ENCODE measurements at places on chromosomes 2 and 18.

- no peak for DNase-seq
These were observed 53.5 kb upstream of the UBE2F start for GRCh38 chr2:237913193-237913917.

- no peak for DNase-seq
These were observed 513.8 kb downstream of the RNF144A start for GRCh38 chr2:7430869-7431641.

- DNase-seq = no peak
These were observed 10.4 kb downstream of the ST8SIA3 start for GRCh38 chr18:57362714-57363113.

GRCh38 chr2:117935954-117936353, 77.9 kb downstream of the CCDC93 start:
- no peak for DNase-seq

DNA sequence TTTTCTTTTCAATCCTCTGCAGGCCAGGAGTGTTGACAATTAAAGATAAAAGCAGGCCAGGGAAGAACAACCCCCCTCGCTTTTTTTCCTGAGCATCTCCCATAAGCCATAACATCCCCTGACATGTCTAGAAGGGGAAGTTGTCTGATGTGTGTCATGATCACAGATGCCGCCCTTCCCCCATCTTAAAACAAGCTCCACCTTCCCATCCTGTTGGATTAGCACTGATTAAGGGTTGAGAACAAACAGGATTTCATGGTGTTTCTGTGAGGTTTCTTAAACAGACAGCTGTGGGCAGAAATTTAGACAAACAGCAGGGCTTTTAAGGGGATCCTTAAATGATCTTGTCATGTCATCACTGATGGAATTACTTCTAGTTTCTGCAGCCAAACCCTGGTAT, 59.4 kb upstream of the UPP2 start:
- no peak for DNase-seq

GRCh38 chr2:227971619-227972230, 100.3 kb downstream of the DAW1 start:
- DNase-seq = no peak

DNA sequence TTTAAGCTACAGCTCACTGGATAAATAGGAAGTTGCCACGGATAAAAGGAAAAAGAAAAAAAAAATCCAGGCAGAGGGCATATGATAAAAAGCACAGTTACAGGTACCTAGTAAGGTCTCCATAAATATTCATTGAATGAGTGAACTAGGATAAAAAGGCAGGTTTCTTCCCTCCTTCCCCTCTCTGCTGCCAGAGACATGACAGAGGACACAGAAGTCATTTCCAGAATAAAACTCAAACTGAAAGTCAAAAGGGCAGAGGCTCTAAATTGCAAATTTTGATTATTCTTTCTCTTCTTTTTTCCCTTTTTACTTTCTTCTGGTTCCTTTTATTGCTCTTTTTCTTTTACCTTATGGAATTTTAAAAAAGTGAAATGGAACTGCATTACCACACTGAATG, 7.7 kb downstream of the CD302 start:
- no peak for DNase-seq

DNA sequence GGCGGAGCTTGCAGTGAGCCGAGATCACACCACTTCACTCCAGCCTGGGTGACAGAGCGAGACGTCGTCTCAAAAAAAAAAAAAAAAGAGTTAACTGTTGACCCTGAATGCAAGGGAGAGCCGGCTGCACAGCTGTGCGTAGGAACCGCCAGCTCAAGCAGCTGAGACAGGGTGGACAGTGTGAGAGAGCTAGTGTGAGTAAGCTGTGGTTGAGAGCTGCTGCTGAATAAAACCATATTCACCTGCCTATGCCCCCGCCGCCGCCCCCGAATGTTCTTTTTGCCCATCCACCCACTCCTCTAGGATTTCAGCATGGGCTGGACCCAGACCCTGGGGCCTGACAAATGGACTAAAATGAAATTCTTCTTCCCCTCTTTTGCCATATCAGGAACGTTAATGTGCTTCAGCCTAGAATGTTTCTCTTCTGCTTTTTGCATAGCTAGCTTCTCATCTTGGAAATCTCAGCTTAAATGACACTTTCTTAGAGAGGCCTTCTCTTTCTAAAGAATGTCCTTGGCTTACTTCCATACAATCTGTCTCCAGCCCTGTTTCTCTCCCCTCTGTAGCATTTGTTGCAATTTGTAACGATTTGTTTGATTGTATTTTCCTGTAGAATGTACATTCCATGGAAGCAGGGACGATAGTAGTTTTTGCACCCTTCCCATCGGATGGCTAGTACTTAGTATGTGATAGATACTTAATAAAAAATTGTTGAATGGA, 142.7 kb downstream of the KLHL14 start:
- no peak for DNase-seq

- DNase-seq = no peak
These were observed 136.1 kb downstream of the PARD3B start for GRCh38 chr2:204681412-204681811.

DNA sequence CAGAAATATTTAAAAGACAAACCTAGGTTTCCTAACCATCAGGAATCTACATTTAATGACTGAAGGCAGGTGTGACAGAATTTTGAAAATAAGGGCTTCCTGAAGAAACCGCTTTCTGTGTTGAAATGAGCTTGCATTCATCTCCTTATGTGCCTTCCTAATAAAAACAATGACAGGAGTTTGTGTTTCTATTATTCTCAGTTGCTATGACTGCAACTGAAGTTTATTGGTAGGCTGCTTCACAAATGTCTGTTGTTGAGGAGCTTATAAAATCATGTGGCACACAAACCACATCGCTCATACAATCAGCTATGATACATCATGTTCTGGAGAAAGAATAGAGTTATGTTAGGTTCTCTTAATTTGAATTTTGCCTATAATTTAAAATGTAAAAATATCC, 362.7 kb upstream of the SLC8A1 start:
- no peak for DNase-seq

DNA sequence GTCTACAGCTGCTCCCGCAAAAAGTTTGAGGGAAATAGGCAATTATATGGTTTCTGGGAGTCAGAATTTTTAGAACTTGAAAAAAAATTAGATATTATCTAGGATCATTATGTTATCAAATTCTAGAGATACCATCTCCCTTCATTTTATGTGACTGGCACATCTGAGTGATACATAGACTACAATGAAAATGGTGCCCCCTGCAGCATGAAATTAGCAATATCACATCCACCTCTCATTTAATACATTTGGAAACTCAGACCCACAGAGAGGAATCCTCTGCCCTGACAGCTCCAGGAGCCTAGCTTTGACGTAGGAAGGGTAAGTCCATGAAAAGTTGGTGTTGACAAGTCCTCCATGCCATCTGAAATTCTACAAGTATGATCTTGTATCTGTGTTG, 381.6 kb downstream of the SUCLG1 start:
- no peak for DNase-seq

DNA sequence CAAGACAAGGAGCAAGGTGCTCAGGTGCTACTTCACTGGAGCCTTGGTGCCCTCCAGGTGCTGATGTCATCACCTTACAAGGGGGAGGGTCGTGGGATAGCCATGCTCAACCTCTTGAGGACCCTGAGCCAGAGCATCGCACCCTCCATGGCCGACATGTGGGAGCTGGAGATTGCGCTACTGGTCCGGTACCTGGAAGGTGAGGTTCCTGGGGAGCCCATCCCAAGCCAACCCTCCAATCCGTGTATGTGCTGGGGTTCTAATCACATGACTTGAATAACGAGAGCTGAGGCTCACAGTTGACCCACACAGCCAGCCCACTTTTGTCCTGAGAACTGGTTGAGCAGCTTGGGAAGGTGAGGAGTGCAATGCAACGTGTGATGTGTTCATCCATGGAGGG, 25.9 kb downstream of the MROH2A start:
- DNase-seq = no peak

DNA sequence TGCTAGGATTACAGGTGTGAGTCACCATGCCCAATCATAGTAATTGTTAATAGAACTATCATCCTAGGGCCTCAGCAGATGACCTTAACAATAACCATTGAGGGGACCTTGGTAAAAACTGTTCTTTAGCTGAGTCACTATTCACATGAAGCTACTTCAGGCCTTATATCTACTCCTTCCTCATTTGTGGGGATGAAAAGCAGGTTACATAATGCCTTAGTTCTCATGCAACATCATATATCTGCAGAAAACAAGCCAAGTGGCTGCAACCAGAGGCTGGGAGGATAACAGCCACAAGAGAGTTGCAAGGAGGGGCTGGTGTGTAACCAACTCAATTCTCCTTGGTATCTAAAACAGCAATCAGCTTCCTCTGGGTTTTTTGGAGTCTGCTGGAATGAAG, 445.4 kb downstream of the NBAS start:
- no peak for DNase-seq

DNA sequence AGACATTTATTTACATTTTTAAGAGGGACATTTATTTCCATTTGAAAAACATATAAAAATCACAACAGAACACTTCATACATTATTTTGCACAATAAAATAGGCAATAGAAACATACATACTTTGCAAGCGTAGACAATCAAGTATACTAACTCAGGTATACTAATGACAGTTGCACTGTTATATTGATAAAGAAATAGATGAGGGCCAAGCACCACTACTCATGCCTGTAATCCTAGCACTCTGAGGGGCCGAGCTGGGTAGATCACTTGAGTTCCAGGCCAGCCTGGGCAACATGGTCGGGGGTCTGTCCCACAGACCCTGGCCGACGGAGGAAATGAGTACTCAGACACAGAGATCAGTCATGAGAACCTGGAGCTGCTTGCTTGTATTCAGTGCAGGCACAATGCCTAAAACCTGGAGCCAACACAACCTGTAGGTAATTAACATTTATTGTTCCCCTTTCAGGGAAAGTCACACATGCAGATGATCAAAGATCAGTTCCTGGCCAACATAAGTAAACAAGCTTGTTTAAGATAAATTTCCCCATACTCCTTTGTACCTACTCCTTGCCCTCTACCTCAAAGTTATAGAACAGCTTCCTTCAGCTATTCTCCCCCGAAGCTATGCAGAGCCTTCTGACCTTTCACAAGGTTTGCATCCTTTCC, 1960.2 kb downstream of the SUCLG1 start:
- DNase-seq = no peak

DNA sequence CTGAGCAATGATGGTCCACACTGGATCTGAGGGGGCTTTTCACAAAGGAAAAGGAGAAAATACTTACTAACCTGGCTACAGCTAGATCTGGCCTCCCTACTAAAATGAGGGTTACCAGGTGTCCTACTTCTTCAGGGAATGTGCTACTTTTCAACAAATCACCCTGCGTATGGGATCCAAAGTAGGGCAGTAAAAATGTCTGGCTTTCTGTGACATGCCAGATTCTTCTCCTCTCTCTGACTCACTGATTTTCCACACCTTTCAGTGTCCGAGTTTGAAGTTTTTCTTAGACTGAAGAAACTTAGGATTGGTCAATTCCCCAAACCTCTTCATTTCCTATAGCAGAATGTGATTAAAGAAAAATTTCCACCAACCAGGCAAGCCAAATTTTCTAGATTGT, 71.2 kb downstream of the SLC8A1 start:
- DNase-seq = no peak

- DNase-seq = no peak
These were observed 83.2 kb upstream of the UNC80 start for GRCh38 chr2:209688385-209688784.

DNA sequence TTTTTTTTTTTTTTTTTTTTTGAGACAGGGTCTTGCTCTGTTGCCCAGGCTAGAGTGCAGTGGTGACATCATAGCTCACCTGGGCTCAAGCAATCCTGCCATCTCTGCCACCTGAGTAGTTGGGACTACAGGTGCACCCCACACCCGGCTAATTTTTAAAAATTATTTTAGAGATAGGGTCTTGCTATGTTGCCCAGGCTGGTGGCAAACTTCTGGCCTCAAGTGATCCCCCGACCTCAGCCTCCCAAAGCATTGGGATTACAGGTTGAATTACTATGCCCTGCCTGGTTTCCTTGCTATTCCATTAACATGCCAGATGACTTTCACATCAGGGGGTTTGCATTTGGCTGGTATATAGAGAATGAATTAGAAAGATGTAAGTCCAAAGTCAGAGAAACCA, 253.2 kb downstream of the CAMKMT start:
- DNase-seq = no peak

- no peak for DNase-seq
These were observed 34.4 kb upstream of the DARS1 start for GRCh38 chr2:136019825-136020224.

DNA sequence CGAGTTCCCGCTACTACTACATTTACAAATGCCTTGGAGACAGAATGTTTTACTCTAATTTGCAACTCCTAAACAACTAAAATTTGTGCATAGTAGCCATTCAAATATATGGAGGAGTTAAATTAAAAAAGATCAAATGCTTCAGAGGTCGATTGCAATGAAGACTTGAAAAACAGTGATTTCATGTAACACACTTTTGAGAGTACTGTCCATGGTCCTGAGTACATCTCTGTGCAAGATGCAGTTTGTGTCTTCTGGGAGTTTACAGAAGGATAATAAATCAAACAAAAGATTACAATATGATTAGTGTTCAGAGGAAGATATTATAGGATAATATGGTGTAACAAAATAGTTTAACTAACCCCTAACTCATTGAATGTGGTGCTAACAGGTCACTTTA, 894.7 kb downstream of the TMEM182 start:
- no peak for DNase-seq

GRCh38 chr2:85522090-85522647, 16.8 kb upstream of the MAT2A start:
- DNase-seq = no peak

DNA sequence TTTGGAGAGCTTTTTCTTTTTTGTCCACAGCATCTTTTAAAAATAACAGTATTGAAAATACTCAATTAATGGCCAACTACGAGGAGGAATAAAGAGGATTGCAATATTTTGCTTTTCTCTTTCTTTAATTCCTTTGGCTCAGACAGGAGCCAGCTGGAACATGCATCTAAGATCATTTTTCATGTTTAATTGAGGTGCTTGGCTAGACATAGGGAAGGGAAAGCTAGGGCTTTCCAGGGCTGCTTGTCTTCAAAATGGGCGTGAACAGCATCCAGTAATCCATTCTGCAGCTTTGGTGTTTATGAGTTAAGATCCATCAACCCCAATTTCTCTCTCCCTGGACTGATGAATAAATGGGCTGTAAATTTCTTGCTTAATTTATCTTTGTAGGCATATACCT, 323.0 kb downstream of the PTPRM start:
- no peak for DNase-seq

GRCh38 chr2:190283783-190284182, 35.8 kb downstream of the HIBCH start:
- DNase-seq = no peak

GRCh38 chr2:207779523-207779922, 9.8 kb upstream of the FZD5 start:
- no peak for DNase-seq

DNA sequence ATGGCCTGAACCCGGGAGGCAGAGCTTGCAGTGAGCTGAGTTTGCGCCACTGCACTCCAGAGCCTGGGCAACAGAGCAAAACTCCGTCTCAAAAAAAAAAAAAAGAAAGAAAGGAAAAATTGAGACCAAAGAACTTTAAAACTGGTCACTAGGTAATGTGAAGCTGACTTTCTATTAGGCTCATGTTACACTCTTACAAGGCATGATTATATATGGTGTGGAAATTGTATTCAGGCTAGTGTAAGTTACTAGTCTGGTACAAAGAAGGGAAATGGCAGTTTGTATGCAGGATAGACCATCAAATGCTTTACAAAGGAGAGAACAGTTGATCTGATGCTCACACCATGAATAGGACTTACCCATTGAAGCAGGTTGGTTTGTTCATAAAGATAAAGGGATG, 35.4 kb upstream of the ARMC9 start:
- DNase-seq = no peak

All from H54 (cell line).